AG09319 (cell line): ENCODE measurements at places on chromosomes 6 and 20.

GRCh38 chr20:48818481-48818987 lies 9.3 kb downstream of the PREX1 start:
- no peak for DNase-seq

GRCh38 chr6:128241216-128241615 lies 279.2 kb downstream of the PTPRK start:
- no peak for DNase-seq

DNA sequence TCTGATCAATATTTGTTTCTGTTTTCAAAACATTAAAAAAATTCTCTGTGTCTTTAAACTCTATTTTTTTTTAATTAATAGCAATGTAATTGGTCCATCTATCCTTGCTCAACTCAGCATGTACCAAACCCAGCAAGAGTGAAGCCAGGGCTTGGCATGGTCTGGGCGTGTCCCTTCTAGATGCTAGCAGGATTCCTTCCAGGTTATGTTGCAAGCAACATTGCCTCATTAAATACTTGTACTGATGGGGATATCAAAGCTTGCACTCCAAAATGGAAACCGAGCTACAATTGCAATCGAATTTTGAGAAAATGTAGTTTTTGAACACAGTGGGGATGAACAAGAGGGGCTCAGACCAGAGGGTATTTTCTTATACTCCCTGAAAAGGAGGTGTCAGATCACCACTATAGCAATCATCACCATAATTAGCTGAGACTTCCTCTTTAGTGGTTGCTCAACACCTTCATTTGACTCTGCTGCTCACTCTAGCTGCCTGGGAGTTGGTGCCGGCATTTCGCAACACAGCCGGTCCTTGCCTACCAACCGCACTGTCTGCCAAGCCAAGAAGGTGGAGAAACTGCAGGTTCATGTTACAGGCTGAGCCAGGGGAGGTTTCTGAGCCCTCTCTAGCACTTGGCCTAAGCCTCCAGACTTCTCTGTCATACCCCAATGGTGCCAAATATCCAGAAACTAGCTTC lies 67.8 kb upstream of the RALGAPA2 start:
- DNase-seq, result no peak

GRCh38 chr6:139567095-139567494 lies 192.6 kb upstream of the CITED2 start:
- no peak for DNase-seq

DNA sequence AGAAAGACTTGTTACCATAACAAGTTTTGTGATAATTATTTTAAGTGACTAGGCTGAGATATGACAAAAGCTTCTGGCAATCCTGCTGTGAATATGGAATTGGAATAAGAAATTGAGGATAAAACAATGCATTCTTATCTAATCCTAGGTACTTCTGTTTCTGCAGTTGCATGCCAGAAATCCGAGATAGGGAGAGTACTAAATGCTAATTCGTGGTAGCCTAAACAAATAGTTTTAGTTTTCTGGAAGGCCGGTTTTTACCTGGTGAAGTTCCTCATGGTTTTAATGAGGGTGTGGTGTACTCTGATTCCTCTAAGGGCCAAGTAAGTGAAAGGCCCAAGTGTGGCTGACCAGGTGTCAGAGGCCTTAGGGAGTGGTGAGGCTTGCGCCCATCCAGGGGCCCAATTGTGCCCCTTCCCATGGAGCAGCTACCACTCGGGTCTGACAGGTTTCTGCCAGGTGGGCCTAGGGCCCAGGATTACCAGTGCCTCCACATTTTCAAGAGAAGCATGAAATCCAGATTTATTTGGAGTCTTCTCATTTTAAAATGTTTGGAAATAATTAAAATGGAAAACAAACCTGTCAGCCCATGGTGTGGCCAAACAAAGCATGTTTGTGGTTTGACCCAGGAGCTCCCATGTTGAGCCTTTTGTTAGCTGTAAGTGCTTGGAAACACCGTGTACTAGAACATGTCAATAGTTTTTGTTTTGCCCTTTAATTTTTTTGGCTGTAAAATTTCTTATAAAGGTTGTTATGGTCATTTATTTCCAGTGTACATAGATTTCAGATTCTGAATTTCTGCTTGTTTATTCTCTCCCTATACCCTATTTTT lies 6.6 kb downstream of the PLCB4 start:
- no peak for DNase-seq

GRCh38 chr6:108685970-108686369 lies 125.3 kb downstream of the FOXO3 start:
- DNase-seq, result no peak

GRCh38 chr6:3307436-3307835 lies 48.7 kb downstream of the PSMG4 start:
- DNase-seq, result no peak

DNA sequence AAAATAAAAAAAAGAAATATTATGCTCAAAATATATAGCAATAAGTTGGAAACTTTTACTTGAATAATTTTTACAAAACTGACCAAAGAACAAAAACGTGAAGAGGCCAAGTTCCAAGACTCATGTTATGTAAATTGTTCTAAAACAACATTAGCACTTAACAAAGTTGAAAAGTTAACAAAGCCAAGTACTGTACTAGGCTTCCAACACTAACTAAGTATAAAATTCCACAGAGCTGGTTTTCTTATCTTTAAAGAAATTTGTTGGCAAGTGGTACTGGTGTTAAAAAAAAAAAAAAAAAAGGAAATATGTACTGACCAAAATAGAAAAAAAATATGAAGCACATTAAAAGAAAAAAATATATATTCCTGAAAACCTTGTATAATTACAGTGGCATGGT lies 127.8 kb downstream of the SLC16A10 start:
- DNase-seq, result no peak

DNA sequence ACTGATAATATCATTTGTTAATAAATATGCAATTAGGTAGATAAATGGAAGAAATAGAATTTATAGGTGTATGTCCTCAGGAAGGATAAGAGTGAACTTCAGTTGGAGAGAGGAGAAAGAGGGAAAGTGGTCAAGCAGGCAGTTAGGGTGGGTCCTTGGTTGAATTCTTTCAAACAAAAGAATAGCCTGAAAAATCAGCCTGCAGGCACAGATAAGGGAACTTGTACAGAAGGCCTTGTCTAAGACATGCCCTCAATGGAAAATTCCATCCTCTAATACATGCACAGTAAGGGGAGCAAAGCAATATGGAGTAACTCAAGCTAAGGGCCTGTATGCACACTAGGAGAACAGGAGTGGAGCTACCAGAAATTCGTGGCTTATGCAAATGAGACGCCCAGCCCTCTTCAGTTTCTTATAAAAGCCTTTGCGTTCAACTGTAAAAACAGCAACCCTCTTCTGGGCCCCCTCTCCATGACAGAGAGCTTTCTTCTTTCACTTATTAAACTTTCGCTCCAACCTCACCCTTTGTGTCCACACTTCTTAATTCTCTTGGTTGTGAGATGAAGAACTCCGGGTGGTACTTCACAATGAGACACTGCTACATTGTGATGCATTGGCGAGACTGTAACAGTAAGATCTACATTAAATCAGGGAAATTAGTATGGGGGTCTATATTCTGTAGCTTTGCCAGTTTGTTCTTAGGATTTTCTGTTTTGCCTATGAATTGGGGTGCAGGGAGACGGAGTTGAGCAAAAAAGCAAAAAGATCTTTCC lies 147.0 kb downstream of the HS3ST5 start:
- no peak for DNase-seq

DNA sequence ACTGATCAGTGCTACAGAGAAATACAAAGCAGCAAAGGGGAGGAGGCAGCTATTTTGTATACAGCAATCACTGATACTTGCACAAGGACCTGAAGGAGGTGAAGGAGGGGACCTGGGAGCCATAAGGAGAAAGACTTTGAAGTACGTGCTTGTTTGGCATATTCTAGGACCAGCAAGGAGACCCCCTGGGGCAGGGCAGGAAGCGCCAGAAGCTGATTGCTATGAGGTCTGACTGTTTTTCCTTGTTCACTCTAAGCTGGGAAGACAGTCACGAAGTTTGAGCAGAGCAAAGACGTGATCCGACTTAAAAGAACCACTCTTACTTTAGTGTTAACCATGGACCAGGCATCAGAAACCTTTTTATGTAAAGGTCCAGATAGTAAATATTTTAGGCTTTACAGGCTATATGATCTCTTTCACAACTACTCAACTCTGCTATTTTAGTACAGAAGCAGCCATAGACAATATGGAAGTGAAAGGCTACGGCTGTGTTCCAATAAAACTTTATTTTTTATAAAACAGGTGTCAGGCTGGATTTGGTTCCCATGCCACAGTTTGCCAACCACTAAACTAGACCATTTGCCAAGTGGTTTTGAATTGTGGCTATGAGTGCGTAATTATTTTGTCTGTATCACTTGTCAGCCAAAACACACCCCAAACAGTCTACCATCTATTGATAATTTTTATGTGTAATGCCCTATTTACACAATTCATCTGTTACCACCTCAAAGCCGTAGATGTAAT lies 217.9 kb downstream of the PRL start:
- no peak for DNase-seq

DNA sequence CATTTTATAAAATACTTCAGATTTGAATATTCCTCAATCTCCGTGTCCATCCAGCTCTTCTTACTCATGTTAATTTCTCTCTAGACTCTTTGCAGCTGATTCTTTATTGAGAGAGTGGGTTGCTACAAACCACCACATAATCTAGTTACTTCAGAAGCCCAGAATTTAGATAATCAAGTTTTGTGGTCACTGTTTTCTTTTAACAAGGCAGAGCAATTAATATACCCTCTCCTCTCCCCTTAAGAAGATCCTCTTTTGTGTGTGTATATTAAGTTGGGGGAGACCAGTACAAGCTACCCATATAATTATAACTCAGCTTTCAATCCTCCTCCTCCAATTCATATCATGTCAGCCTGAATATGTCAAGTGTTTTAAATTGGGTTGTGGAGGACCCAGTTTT lies 95.1 kb downstream of the IRAK1BP1 start:
- DNase-seq, result no peak

GRCh38 chr20:54029176-54029575 lies 41.2 kb downstream of the BCAS1 start:
- DNase-seq, result no peak

- DNase-seq, result peak; percentile 75
These were observed 103.3 kb downstream of the IBTK start for GRCh38 chr6:82144007-82144851.

GRCh38 chr6:7445885-7446461 lies 56.4 kb downstream of the RIOK1 start:
- DNase-seq, result no peak

DNA sequence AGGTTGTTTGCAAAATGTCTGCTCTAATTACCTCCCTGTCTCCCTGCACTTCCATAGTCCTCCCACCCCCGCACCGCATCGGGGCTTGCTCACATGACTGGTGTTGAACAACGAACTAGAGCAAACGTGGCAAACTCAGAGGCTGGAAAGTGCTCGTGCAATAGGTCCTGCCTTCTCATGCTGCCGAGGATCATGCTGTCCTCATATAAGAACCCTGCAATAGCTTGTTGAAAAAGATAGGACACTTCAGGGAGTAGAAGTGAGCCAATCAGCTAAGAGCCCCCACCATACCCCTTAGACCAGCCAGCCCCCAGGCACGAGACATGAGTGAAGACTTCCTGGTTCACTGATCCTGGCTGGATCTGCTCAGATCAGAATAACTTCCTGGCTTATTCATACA lies 219.2 kb downstream of the C6orf118 start:
- DNase-seq, result no peak

GRCh38 chr20:53695797-53696527 lies 102.3 kb upstream of the ZNF217 start:
- no peak for DNase-seq

DNA sequence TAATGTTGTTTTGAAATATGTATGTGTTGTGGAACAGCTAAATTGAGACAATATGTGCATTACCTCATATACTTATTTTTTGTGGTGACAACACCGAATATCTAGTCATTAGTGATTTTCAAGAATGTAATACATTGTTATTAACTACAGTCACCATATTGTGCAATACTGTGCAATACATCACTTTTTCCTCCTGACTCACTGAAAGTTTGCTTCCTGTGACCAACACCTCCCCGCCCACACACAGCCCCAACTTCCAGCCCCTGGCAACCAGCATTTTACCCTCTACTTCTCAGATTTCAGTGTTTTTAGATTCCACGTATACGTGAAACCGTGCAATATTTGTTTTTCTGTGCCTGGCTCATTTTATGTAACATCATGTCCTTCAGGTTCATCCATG lies 627.9 kb downstream of the PRKN start:
- DNase-seq, result peak; percentile 86

DNA sequence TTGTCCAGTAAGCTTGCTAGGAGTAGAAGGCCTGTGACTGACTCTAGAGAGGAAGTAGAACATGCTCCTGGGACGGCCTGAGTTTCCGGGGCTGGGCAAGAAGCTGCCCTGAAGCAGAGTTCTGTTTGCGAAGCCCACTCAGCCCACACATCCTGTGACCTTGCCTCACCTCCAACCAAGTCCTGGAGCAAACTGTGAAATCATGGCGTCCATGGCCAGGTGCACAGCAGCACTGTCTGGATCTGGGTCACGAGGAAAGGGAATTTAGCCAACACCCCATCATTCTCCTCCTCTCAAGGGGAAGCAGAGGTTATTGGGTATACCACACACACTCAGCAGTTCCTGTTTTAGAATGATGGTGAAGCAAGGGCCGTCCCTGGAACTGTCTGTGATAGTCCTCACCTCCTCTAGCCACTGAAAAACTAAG lies 87.5 kb downstream of the CRYBG1 start:
- no peak for DNase-seq

- no peak for DNase-seq
These were observed 524.1 kb upstream of the NRSN1 start for GRCh38 chr6:23601811-23602345.

DNA sequence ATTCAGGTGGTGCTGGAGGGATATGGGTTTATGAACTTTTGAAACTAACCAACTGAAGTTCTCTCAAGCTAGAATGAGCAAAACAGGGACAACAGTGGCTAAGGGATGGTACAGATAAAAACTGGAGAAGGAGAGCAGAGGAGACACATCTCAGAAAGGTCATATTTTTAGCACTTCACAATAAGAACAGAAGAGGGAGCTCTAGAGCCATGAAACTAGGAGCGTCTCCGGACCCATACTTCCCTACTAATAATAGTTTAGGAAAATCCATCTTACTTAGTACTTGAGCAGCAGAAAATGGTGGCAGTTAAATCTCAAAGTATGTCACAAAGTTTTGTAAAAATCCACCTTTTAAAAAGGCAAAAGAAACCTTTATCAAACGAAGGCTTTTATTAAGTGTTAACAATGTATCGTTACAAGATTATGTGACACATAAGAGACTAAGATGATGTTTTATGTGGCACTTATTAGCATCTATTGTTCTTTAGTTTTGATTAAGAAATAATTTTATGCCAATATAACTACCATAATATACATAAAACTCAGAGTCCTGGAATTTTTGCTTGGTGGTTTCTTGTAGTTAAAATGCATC lies 278.6 kb downstream of the TBC1D32 start:
- peak; percentile 11 for DNase-seq
